ENCODE measurements at places on chromosomes 1 and 21. TPM values are rescaled to one million over a fixed set of nuclear protein-coding genes. Genes with fewer than 3 reads are reported as not detected.

RGS1 gene
- total RNA-seq, result 1.8 TPM

SETSIP gene
- not detected for total RNA-seq

KANK4 gene
- 4.0 TPM for total RNA-seq

ECM1 gene
- total RNA-seq, result 40.6 TPM

UBE2U gene
- not detected for total RNA-seq

SLC16A4 gene
- 5.8 TPM for total RNA-seq
